ENCODE measurements at places on chromosomes 7 and 10.
A peak's percentile ranks its signal among the peaks of the same experiment; 100 is the strongest.

DNA sequence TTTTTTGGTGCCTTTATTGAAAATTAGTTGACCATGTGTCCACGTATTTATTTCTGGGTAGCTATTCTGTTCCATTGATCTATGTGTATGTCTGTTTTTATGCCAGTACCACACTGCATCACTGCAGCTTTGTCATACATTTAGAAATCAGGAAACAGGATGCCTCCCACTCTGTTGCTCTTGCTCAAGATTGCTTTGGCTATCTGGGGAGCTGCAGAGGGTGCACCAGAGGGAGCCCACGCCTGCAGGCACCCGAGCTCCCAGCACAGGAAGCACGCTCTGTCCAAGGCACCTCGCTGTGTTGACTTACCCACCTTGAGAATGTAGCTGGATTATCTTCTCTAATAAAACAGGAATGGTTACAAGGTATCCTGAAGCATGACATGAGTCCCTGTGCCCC lies 301.7 kb downstream of the TCERG1L start:
- DNase-seq: no peak

GRCh38 chr10:30027057-30028005 lies 32.1 kb downstream of the JCAD start:
- peak; percentile 69 for DNase-seq

DNA sequence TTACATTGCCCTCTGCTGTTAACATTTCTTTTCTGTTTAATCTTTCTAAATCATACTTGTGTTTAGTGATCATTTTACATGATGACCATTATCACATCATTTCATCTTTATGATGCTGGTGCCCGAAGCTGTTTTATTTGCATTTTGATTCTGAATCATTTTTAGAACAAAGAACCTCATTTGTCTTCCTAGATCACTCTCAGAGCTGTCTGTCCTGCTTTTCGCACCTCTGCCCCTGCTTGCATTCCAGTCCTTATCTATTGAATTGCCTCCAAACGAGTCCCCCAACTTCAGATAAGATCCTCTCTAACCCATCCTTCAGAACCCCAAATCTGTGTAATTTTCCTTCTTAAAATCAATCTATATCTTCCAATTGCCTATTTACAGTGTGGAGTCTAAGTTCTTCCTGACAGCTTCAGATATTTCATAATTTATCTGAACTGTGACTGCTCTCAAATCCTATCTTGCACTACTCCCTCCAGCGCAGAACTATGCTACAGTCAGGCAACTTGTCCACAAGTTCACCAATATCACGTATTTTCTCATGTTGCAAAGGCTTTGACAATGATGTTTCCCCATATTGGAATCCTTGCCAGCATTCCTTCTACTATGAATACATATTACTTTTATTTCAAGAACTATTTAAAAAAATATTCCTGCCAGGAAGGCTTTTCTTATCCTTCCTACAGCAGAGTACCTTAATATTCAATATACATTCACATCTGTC lies 346.5 kb upstream of the CACNA2D1 start:
- DNase-seq: no peak

- DNase-seq: no peak
Measured at GRCh38 chr10:60114765-60115586, 208.6 kb upstream of the CCDC6 start.
